ENCODE measurements at places on chromosomes 2 and 18.

DNA sequence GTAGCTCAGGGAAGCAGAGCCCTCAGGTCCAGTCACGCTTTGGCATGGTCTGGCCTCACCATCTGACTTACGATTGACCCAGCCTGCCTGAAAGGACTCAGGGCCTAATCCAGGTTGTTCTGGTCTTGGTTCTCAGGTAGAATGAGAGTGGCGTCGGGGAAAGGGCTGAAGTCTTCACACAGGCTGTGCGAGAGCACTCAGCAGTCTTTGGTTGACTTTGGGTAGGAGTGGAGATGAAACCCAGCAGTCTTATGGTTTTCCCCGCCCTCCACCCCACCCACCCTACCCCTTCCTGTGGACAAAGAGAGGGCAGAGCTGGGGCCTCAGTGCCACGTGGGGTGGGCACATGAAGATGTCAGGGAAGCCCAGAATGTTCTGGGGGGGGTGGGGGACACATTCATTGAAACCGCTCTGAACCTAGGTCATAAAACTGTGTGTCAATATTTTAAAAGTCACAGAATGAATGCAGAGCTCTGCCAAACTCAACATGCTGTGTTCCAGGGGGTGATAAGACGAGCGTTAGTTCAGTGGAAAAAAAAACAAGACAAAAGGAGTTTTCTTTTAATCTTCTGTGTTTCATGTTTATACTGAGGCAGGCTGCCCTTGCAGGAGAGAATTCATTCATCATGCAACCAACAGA lies 58.6 kb upstream of the ALPP start:
- no peak for DNase-seq

DNA sequence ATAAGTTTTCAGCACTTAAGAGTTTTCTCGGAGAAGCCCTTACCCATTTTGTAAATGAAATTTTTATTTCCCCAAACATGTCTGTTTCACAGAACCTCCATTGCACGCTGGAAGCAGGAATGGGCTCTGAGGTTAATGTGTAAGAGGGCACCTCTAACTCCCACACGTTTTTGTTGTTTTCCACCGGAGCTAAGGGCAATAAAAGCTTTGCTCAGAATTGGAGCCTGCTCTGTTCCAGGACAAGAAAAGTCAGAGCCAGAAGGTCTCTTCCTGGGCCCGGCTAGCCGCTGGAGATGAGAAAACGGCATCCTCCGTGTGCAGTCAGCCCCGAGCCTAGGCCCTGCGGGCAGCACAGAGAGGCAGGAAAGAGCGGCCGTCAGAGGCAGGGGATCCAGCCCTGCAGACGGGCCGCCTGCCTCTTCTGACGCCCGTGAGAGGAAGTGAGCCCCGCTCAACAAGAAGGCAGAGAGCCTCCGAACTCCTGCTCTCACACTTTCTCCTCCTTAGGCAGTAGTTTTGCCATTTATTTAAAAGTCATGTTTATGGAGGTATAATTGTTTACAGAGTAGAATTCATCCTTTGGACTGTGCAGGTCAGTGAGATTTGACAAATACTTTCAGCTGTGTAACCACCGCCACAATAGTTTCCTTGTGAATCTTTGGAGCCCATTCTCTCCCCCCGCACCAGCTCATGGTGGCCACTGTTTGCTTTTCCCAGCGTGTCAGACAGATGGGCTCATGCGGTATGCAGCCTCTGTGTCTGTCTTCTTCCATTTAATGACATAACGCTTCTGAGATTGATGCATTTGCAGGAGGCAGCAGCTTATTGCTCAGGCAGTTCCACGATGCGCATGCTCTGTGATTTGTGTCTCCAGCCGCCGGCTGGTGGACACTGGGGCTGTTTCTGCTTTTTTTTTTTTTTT lies 117.3 kb downstream of the GALR1 start:
- DNase-seq: no peak

GRCh38 chr2:20141806-20142205 lies 83.1 kb downstream of the SDC1 start:
- no peak for DNase-seq

DNA sequence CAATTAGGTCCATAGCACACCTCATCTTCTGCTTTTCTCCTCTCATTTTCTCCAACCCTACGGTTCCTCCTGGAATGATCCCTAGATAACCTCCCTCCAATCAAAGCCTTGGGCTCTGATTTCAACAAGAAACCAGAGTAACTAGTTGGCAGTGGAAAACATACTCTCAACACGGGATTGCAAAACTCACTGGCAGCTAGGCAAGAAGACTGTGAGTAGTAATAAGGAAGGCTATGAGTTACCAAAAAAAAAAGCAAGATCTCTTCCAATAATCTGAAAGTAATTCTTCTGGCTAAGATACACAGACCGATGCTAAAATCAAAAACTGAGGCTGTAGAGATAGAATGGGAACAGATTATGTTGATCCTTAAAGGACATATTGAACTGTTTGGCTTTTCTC lies 28.4 kb upstream of the CCDC102B start:
- DNase-seq: no peak

DNA sequence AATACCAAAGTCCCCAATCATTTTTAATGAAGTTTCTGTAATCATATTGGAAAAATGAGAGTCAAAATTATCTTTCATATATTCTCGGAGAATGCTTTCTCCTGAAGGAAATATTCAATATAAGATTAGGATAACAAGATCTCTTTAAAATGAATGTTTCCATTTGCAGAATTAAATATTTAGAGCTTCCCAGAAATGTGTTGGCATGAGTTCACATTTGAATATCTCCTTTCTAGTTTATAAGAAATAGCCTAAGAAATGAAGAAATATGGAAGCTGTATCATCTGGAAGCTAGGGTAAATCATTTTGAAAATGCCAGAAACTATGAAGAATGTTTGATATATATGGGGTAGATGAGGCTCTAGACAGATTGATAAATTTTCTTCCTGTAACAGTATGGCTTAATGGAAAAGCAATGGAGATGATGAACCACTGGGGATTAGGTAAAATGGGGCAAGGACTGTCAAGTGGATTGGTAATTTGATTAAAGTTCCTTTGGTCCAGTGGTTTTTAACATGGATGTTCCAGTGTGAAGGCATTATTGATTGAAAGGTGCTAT lies 184.6 kb upstream of the ZNF804A start:
- DNase-seq: no peak

- DNase-seq: no peak
Measured at GRCh38 chr2:42060028-42060427, 12.2 kb downstream of the PKDCC start.

GRCh38 chr2:239605976-239606375 lies 205.2 kb upstream of the HDAC4 start:
- DNase-seq: peak; percentile 12

DNA sequence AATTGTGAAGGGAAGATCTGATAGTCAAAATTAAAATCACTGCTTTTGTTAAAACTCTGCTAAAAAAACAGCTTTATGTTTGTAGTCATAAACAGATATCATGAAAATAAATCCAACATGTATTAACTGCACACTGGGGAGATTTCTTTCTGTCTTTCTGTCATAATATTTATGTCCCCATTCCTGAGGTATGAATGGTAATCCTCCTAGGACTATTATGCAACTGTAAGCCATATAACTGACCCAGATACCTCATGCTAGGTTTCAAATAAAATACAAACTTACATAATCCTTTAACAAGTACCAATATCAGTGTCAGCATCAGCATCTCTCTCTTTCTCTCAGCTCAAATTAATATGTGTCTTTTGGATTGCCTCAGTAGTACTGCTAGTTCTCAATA lies 18.2 kb downstream of the IFIH1 start:
- no peak for DNase-seq

GRCh38 chr2:74383254-74383653 lies 3.1 kb upstream of the DCTN1 start:
- DNase-seq: no peak

GRCh38 chr2:55906993-55907392 lies 16.6 kb downstream of the EFEMP1 start:
- no peak for DNase-seq

GRCh38 chr18:57741273-57741672 lies 61.8 kb downstream of the ATP8B1 start:
- DNase-seq: no peak

GRCh38 chr2:151357359-151357758 lies at the start of gene TNFAIP6:
TSS of gene TNFAIP6 (plus strand) at chr2:151357592. CDS start at chr2:151357667, 75 bp downstream.
- DNase-seq: no peak

GRCh38 chr2:28209261-28209691 lies 183.4 kb upstream of the FOSL2 start:
- no peak for DNase-seq

GRCh38 chr2:54597153-54597848 lies 126.2 kb upstream of the EML6 start:
- no peak for DNase-seq

DNA sequence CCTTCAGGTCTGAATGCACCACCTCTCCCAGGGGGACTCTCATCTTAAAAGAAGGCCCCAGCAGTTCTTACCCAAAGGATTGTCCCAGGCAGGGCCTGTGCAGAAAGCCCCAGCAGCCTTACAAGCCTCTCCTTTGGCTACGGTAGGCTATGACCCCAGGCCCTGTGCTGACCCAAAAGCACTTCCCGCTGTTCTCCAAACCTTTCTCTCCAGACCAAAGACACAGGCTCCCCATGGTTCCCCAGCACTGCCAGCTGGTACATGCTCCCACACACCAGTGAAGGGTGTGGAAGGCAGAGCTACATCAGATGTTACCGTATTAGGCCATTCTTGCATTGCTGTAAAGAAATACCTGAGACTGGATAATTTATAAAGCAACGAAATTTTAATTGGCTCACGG lies 35.4 kb downstream of the LBH start:
- DNase-seq: no peak

GRCh38 chr2:207792244-207792785 lies 22.6 kb upstream of the FZD5 start:
- no peak for DNase-seq

- no peak for DNase-seq
Measured at GRCh38 chr2:241894681-241895426, 25.3 kb downstream of the RTP5 start.

GRCh38 chr2:15159206-15159605 lies 401.9 kb downstream of the NBAS start:
- no peak for DNase-seq

DNA sequence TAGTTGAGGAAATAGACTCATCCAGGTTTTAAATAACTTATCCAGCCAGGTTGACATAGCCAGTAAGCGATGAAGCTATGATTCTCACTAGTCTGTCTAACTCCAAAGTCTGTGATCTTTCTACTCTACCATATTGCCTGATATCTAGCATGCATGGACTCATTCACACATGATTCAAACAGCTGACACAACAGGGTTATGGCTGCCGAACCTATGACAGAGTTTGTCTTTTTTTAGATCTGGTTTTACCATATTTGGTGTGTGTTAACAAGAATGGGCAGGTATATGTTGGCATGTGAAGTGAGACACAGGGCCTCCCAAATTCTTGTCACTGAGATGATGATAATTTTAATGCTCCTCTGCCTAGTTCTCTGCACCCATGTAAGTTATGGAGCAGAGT lies 210.6 kb downstream of the BABAM2 start:
- DNase-seq: no peak

DNA sequence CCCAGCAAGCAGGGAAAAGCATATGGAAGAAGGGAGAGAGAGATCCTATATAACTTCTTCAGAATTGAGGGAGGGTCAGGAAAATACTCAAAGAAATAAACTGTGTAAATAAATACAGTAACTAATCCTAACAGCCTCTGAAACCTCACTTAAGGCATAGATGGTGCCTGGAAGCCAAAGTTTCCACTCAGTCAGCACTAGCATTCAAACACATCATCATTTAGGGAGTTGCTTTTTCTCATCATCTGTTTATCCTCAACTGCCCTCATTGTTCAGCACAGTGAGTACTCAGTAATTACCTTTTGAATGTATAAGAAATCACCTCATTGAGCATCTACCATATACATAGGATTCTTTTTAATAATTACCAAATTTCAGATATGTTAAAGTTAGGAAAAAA lies 262.9 kb downstream of the C1D start:
- DNase-seq: no peak

GRCh38 chr2:30249354-30249753 lies 18.0 kb downstream of the LBH start:
- no peak for DNase-seq

GRCh38 chr2:105797298-105797819 lies 52.6 kb downstream of the NCK2 start:
- DNase-seq: peak; percentile 60

GRCh38 chr2:238167761-238168160 lies 9.0 kb downstream of the ERFE start:
- DNase-seq: no peak

- no peak for DNase-seq
Measured at GRCh38 chr18:75551071-75551470, 123.6 kb upstream of the SMIM21 start.

DNA sequence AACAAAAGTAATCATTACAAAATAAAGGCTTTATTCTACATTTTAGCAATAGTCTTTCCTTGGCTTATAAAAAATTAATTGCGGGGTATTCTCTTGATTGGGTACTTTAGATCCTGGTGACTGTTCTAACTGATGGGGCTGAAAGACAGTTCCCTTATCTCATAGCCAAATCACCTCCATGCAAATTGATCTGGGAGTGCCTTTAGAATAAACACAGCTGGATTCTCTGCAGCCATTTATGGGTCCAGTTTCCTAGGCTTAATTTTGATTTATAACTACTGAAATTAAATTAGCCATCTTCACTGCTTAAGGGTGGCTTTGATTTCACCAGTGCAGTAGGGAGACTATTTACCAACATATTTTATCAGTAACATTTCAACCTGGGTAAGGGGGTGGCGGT lies 337.1 kb downstream of the NRXN1 start:
- DNase-seq: no peak

DNA sequence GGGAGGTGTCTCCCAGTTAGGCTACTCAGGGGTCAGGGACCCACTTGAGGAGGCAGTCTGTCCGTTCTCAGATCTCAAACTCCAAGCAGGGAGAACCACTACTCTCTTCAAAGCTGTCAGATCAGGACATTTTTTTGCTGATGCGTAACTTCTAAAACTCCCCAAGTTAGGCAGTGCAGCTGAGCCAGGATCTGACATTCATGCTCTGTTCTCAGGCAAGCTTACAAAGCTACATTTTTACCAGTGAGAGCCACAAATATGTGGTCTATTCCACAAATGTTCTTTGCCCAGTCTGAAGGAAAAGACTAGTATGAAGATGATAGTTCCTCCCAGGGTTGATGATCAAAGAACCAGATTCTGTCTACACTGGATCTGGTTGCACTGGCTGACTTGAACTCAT lies 184.1 kb downstream of the MTCL1 start:
- no peak for DNase-seq

DNA sequence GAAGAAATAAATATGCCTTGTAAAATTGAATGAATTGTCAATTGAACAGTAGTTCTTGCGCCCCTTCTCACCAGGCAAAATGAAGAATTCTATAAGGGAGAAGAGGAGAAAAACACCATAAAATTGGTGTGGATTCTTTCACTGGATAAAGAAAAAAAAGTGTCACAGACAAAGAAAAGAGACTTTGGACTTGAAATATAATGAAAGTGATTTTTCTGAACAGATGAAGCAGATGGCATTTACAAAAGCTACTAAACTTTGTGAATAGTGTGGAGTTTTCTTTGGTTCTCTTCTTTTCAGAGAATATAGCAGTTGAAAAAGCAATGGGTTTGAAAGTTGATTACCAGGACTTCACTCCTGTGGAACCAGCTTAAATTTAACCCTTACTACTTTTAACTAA lies 945.7 kb downstream of the DSC3 start:
- no peak for DNase-seq
